ENCODE measurements at places on chromosomes 12 and 14.
A peak's percentile ranks its signal among the peaks of the same experiment; 100 is the strongest.

DNA sequence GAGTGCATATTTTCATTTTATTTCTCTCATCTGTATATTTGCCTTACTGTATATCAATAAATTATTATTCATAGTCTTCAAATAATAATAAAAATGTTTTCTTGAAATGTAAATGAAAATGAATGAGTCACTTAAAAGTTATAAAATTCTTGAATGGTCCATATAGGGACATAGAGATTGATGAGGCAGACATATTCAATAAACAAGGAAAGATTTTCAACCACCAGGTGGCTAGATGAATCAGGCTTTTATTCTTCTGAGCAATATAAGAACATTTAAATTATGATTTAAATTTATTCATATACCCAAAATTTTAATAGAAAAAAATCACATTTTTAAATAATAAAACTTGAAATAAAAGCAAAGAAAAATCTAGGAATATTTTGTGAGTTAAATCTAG, 249.5 kb downstream of the ACSS3 start:
- no peak for DNase-seq

- DNase-seq: no peak
These were observed 29.9 kb upstream of the G2E3 start for GRCh38 chr14:30528778-30529642.

DNA sequence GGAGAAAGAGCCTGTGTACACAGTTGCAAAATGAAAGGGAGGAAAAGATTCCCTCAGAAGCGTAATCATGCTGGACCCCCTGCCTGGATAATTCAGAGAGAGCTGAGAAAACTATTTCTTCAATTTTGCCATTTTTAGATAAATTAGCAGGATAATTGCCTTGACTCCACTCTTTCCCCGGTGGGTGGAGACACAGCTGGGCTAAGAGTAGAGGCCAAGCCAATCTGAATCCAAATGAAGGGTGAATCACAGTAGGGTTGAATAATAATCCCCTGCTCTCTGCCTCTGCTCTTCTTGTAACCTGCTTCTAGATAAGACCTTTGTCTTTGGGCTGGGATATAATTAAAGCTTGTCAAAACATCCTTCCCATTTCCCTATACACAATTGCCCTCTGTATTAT, 150.1 kb downstream of the CAPZA3 start:
- peak; percentile 44 for DNase-seq

- no peak for DNase-seq
These were observed 92.9 kb downstream of the SLCO1B1 start for GRCh38 chr12:21223930-21224329.

- no peak for DNase-seq
These were observed 1082.1 kb downstream of the AACS start for GRCh38 chr12:126147321-126147720.

DNA sequence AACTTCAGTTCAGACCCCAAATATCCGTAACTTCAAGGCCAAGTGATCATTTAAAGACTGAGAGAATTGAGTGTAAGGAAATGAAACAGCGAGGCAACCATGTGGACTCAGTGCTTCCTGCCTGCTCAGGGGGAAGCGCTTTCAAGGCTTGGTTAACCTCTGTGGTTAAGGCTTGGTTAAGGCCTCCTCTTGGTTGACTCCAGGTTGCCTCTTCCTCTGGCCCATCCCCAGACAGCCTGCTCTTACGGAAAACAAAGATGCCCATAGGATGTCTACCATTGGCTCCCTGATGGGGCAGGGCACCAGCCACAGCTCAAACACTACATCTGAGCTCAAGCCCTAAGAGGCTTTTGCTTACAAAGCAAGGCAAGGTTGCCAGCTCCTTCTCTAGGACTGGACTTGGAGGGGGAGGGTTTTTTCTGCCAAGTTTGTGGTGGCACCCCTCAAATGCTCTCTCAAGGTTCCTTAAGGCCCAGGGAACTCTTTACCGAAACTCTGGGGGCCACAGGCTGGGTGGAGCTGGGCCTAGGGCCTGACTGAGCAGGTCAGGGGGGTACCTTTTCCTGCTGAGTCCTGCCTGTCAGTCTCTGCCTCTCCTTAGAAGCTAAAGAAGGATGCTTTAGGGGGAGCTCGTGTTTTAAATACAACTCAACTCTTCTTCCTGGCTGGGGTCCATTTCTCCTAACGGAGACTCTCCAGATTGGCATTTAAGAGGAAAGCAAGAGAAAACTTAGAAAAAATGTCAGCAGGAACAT, 13.7 kb downstream of the COL2A1 start:
- peak; percentile 20 for DNase-seq

DNA sequence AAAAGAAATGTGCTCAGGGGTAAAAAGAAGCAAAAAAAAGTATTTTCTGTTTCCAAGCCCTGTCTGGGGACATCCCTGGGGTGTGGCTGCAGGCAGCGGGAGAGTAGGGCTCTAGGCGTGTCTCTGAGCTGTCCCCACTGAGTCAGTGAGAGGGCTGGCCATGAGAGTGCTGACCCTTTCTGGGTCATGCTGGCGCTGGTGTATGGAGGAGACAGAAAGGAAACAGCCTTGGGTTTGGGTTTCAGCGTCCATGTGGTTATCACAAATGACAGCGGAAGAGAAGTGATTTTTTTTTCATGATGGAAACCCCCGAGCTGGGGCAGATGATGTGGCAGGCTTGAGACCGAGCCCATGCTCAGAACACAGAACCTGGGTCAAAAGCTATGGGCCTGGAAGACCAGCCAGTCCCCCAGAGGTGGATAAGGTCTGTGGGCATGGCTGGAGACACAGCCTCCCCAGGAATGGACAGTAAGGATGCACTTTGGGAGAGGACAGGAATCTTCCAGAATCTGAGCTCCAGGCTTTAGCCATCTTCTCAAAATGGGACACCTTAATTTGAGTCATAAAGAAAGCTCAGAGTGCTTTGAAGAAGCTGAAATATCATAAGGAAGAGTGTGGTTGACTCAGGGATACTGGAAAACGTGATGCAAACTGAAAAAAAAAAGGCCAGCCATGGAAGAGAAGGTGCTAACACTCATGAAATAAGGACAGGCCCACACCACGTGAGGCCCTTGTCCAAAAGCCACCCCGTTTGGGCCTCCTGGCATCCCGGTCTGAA, 36.2 kb downstream of the SYNE3 start:
- DNase-seq: no peak

GRCh38 chr14:99538275-99538674, 57.1 kb downstream of the CCNK start:
- no peak for DNase-seq

DNA sequence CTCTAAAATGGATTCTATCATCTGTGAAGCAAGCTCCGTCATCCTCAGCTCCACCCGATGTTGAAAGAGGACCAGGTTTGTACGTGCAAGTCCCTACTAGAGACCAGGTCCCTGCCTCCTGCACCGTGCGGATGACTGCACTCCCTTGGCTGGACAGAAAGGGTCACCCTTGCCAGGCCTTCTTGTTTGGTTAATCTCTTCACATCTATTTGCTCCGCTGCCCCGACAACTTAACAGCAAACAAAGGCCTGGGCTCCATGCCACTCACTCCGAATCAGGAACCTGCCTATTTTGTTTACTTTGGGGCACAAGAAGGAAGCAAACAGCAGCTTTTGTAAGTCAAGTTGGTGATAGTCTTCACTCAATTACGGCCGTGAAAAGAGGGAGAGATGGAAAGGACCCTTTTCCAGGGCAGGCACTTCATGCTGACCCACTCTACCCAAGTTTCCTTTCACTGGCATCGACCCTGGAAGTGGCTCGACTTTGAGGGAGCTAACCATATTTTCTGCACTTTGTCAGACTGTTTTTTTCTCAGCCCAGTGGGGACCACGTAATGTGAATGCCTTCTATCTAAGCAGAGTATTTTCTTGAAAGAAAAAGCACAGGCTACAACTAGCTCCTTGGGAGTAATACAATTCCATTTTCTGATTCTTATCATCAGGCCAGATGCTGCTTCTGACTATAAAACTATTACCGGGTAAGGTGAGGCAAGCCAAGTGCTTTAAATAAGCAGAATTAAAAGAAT, 202.6 kb downstream of the FOXN3 start:
- DNase-seq: no peak

- DNase-seq: no peak
These were observed 75.3 kb downstream of the ITPK1 start for GRCh38 chr14:93040443-93040842.

DNA sequence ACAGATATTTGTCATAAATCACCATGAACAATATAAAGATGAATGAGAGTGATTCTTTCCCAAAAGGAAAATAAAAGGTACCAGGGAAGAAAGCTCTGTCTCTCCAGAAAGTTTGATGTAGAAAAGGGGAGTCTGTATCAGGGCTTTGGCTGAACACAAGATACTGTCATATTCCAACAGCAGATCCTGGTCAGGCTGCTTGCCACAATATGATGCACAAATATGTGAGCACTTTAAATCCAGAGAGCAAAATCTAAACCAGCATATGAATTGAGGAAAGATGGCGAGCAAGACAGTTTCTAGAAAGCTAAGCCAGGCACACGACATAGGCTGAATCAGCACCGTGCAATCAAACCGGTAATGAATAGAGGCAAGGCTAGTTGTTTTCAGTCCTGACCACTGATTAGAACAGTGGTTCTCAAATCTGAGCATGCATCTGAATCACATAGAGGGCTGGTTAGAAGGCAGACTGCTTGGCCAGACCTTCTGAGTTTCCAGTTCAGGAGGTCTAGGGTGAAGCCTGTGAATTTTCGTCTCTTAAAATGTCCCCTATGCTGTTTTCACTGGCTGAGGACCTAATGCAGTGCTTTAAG, 60.7 kb downstream of the PLCZ1 start:
- DNase-seq: no peak

DNA sequence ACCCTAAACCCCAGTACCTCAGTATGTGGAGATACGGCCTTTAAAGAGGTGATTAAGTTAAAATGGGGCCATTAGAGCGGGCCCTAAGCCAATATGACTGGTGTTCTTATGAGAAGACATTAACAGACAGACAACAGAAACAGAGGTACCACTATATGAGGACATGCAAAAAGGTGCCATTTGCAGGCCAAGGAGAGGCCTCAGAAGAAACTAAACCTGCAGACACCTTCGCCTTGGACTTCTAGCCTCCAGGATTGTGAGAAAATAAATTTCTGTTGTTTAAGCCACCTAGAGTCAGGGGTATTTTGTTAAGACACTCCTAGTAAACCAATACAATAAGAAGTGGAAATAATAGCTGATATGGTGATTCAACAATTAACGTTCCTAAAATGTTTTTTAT, 32.6 kb downstream of the PTPRB start:
- no peak for DNase-seq

- no peak for DNase-seq
These were observed 91.2 kb downstream of the KIF26A start for GRCh38 chr14:104229534-104230055.

- DNase-seq: no peak
These were observed 16.7 kb downstream of the SPPL3 start for GRCh38 chr12:120887253-120888043.

DNA sequence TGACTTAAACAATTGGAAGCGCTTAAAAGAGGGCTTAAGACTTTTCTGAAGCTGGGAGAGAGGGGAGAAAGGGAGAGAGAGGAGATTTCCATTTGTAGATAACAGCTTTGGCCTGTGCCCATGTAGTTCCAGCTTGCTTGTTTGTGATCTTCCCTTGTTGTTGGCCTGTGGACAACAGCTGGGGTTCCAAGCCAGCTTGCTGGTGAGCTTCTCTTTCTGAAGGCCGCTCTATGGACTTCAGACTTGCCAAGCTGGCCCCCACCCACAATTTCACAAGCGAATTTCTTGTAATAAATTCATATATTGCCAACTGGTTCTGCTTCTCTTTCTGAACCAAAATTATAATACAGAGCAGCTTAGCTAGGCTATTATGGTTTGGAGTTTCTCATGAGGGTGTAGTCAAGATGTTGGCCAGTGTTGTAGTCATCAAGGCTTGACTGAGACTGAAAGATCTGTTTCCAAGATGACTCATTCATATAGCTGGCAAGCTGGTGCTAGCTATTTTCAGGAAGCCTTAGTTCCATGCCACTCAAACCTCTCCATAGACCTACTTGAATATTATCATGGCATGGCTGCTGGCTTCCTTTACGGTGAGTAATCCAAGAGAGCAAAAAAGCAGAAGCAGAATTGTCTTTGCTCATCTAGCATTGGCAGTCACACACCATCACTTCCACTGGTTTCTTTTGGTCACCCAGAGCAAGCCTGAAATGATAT, 89.4 kb downstream of the ATP23 start:
- DNase-seq: no peak

- DNase-seq: peak; percentile 14
These were observed 29.4 kb upstream of the STAC3 start for GRCh38 chr12:57280211-57281062.

DNA sequence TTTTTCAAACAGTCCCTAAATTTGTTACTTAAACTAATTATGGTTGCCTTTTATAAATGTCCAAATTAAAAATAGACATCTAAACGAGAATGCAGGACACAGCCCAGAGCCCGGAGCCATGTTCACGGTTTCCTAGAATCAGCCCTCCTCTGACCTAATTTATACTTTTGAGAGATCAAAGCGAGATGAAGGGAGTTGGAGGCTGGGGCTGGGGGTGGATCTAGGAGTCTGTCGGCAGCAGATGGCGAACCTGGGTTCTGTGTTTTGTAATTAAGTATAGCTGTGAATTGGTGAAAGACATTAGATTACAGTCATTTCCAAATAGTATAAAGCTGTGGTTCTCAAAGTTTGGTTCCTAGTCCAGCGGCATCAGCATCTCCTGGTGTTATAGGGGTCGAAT, 210.1 kb downstream of the SLC41A2 start:
- peak; percentile 49 for DNase-seq

- DNase-seq: no peak
These were observed 123.7 kb downstream of the DAD1 start for GRCh38 chr14:22465201-22465840.
